ENCODE measurements at places on chromosomes 16 and 17.

DNA sequence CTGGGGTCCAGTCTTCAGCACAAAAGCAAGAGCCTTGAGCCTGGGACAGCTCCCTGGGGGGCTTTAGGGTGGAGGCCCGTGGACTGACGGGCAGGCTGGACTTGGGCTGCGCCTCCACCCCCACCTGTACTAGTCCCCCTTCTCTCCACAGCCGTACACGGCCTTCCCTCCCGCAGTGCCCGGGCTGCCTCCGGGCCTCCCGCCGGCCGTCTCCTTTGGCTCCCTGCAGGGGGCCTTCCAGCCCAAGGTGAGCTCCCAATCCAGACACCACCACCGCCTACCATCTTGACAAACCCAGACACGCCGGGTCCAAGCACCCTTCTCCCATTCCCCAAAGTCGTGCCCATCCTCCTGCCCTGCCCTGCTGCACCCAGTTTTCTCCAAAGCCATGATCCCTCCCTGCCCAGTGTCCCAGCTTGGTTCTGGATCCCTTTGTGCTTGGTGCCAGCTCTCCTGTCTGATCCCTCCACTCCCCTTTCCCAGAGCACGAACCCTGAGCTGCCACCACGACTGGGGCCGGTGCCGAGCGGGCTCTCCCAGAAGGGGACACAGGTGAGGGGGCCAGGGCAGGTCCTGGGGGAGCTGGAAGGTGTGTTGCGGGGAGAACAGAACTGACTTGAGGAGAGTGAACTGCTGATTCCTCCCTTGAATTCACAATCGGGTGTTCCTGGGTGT lies 7.1 kb downstream of the FBRS start:
- no peak for DNase-seq

DNA sequence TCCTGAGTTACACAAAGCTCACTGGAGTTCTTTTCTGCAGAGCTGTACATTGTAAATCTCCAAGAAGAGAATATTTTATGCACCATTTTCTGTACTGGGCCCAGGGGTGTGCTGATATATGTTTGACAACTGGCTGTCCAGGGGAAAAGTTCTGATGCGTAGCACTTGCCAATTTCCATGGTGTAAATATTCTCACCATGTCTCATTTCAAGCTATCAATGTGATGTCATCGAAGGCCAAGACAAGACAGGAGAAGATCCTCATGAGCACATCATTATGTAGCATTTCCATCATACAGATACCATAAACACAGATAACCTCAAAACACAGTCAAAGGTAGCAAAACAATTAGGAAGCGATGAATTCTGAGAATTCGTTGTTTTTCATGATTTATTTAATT lies 18.9 kb downstream of the CDH5 start:
- DNase-seq: no peak

GRCh38 chr17:58327363-58328194 lies 1.0 kb downstream of the TSPOAP1 start:
- no peak for DNase-seq

DNA sequence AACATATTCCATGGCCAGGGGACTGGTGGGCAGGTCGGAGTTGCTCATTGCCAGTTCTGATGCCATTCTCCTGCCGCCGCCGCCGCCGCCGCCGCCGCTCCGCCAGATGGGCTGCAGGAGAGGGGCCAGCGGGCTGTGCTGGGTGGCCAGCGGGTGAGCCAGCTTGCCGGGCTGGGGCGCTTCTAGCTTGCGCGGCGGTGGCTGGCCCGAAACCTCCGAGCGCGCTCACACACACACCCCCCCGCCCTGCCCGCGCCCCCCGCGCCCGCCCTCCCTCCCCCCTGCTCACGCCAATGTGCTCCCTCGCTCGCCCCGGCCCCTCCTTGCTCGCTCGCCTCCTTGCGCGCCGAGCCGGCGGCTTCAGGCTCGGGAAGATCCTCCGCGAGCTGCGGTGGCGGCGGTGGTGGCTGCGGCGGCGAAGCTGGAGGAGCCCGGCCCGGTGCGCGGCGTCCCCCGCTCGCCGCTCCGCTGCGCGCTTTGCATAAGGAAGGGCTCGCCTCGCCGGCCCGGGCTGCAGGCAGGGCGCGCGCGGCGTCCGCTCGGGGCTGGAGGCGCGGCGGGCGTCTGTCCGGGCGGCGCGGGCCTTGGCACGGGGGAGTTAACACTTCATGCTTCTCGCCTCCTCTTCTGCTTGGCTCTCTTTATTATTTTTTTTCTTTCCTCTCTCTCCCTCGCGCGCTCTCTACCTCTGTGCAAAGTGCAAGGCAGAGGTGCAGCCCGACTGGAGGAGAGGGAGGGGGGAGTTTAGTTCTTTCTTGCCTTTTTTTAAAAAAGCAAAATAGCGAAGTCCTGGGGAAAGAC lies 500 bp downstream of the MAF start:
- DNase-seq: peak; percentile 6

GRCh38 chr17:9175700-9176467 lies 154.6 kb downstream of the NTN1 start:
- DNase-seq: no peak

DNA sequence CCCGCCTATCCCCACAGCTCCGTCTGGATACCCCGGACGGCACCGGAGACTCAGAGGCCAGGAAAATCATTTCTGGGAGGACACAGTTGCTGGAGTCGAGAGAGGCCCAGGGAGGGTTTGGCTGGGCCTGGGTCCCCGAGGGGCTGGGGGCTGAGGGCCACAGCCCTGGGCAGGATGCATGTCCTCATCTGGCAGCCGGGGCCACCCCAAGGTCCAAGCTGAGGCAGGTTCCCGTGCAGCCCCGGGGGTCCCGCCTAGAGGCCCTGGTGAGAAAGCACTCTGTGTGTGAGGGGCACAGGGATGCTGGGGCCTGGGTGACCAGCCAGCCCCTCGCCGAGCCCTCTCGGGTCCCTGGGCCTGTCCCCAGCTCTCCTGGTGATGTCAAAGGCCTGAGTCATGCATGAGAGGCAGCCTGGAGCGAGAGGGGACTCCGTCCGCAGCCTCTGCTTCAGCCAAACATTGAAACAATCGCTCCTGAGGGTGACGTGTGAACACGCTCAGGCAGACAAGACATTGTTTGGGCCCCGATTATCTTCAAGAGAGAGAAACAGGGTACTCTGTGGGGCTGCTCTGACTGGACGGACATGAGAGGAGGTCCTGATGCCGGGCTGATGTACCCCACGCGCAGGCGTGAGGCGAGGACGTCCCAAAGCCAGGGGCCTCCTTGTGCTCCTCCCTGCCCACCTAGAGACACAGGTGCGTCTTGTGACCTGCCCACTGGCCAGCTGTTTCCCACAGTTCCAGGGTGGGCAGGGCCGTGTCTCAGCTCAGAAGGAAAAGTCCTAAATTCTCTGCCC lies 25.8 kb upstream of the C1QTNF8 start:
- DNase-seq: no peak

GRCh38 chr17:77428749-77429368 lies 288.1 kb downstream of the SEC14L1 start:
- no peak for DNase-seq

DNA sequence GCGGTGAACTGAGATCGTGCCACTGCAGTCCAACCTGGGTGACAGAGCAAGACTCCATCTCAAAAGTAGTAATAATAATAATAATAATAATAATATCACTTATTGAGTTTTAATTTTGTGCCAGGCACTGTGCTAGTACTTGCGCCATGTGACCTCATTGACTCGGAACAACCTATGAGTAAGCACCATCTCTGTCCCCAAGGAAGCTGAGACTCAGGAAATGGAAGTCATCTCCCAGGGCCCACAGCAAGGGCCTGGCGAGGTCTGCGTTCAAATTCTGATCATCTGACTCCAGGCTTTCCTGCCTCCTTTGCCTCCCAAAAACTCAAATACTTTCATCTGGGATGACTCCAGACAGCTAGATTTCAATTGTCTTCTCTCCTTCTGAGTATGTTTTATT lies 162.9 kb downstream of the SEC14L1 start:
- peak; percentile 79 for DNase-seq

- no peak for DNase-seq
Measured at GRCh38 chr17:7408252-7408727, 645 bp downstream of the NLGN2 start.

- DNase-seq: no peak
Measured at GRCh38 chr16:83806036-83806435, 1.7 kb upstream of the HSBP1 start.

GRCh38 chr17:68320943-68321555 lies 29.8 kb downstream of the ARSG start:
- no peak for DNase-seq

DNA sequence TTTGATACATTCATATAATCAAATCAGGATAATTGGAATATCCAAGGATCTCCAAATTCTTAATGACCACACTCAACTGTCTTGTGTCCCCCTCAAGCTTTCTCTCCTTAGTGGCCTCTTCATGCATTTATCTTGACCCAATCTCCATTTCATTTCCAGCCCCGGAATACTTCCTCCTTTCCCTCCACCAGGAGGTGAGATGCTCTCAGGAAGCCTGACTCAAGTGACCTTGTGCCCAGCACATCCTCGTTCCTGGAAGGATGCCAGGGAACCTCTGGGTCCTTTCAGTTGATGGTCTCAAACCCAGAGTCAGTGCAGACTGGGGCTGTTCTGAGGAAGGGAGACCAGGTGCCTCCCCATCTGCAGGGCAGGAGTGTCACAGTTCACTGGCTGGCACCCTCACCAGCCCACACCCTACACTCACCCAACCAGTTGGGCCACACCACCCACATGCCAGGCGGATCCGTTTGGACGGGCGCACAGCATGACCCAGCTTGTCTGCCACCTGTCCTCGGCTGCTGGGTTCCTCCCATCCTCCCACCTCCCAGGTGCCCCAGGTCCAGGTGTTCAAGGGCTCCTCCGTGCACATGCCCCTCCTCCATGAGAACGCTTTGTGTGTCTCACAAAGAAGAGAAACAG lies 14.0 kb upstream of the EMP2 start:
- DNase-seq: no peak

DNA sequence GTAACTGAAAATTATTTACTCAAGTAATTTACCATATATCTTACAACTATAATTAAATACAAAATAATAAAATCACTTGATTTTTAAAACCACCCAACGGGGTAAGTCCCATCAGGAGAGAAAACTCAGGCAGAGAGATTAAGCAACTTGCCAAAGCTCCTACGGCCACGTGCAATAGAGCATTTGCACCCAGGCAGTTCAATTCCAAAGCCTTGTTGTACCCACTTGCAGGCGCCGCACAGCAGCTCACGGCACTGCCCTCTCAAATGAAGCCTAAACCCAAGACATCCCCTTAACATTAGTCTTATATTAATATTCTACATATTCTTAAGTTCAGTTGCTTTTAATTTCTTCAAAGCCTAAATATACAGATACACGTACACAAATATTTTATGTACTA lies 75.7 kb downstream of the SPAG9 start:
- DNase-seq: no peak

GRCh38 chr16:74939688-74940087 lies 45.2 kb downstream of the WDR59 start:
- no peak for DNase-seq

DNA sequence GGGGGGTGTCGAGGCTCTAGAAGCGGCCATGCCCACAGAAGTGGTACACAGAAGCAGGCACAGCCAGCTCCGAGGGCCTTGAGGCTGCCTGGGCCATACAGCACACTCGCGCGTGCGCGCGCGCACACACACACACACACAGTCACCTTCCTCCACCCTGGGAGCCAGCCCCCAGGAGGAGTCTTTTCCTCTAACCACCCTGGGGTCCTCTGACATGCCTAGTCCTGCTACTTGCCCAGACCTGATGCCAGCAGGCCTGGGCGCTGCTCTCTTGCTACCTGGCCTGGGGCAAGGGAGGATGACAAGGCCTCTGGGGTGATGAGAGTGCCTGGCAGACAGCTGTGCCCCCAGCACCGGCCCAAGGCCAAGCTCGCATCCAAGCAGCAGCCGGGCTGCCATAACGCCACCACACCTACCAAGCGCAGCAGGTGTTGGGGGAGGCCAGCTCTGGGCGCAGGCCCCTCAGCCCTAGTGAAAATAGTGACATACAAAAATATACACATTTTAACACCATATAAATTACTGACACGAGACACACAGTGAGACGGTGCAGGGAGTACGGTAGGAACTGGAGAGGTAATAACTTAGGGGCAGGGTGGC lies 41.1 kb downstream of the TSC2 start:
- DNase-seq: no peak

DNA sequence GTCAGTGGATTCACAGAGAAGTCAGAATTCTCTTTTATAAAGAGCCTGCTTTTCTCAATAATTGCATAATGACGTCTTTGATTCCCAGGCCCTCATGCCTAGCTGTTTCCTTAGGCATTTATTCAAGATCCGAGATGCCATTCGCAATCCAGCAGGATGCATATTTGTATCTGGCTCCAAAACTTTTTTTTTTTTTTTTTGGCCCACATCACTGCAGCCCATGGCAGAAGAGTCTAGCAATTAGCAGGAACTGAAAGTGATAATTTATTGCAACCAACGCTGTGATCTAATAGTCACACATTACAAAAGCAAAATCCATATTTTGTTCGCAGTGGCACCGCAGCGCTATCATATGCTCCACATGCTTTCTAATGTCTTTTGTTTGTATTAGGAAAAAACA lies 503.4 kb downstream of the MAF start:
- DNase-seq: no peak

- DNase-seq: peak; percentile 83
Measured at GRCh38 chr17:29645515-29646051, 22.9 kb upstream of the CORO6 start.

GRCh38 chr16:56625943-56626654 lies 518 bp downstream of the MT1E start:
- DNase-seq: peak; percentile 76

- no peak for DNase-seq
Measured at GRCh38 chr17:51103050-51103449, 17.6 kb downstream of the SPAG9 start.

- DNase-seq: no peak
Measured at GRCh38 chr17:80244871-80245509, 15.7 kb upstream of the RNF213 start.

- no peak for DNase-seq
Measured at GRCh38 chr16:54062361-54063278, 224.0 kb downstream of the IRX3 start.

- DNase-seq: peak; percentile 18
Measured at GRCh38 chr16:47311738-47312505, 148.9 kb downstream of the ITFG1 start.

GRCh38 chr16:88456356-88457292 lies 3.5 kb downstream of the ZFPM1 start:
- no peak for DNase-seq

DNA sequence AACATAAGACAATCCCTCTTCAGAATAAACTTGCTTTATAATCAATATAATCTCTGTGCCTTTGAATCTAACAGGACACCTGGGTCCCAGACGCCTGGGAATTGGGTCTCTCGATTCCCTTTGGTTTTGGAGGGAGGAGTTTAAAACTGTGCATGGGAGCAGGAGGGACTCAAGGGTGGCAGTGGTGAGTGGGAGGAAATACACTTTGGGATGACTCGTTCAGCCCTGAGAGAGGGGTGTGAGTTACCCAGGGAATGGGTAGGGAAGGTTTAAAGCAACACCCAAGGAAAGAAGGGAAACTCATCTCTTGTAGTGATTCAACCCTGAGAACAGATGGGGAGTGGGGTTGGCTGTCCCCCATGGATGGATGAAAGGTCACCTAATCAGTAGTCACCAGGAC lies 1.6 kb downstream of the RANGRF start:
- peak; percentile 20 for DNase-seq
